ENCODE measurements at places on chromosomes 2 and 18. TPM values are rescaled to one million over a fixed set of nuclear protein-coding genes. Genes with fewer than 3 reads are reported as not detected.

DNA sequence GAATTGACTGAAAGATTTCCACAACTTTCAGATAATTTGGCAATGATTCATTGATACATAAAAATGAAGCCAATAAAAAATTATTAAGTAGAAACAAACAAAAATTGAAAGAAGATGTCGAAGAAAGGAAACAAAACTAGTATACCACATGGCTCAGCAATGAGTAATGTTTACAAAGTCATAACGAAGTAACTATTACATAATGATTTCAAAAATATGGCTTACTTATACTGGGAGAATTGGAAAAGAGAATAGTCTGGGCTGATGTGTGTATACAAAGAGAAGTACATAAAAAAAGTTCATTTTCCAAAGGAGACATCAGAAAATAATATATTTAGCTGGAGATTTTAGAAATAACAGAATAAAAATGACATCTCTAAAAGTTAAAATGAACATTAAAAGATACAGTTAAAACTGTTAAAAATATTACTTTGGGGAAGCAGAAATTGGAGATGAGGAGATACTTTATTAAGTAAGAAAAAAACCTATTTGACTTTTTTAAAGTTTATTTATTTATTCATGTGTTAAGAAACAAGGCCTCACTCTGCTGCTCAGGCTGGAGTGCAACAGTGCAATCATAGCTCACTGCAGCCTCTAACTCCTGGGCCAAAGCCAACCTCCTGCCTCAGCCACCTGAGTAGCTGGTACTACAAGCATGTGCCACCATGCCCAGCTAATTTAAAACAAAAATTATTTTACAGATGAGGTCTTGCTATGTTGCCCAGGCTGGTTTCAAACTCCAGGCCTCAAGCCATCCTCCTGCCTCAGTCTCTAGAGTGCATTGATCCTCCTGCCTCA is 409.7 kb upstream of the PIK3C3 start:
- no peaks in the 10 kb centered on the region for H3K4me1 ChIP-seq
- H3K36me3 ChIP-seq = no peaks in the 10 kb centered on the region
- H3K4me3 ChIP-seq = no peak overlapping the region
- no peak overlapping the region for H3K27ac ChIP-seq
- no peak for DNase-seq

DNA sequence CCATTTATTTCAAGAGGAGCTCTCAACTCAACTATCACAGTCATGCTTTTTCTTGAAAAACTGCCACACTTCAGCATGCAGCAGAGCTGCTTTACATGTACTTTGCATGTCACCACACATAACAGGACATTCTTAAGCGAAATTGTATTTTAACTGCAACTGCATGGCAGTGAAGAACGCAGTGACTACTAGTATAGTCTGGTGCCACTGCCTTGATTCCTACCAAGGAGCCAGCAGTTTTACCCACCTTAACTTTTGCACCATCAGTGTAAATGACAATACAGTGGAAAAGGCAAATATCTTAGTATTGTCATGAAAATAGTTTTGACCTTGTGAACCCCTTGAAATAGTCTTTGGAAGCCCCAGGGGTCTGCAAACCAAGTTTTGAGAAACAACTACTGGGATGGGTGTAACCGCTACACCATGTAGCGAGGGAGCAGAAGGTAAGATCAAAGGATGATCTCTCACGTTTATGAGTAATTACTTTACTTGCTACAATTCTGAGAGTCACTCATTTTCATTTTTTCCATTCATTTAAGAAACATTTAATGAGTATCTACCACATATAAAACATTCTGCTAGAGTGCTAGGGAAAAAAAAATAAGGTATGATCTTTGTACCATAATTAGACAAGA is 32.3 kb upstream of the MPP4 start:
- no peaks in the 10 kb centered on the region for H3K27me3 ChIP-seq
- H3K27ac ChIP-seq = no peak overlapping the region
- H3K36me3 ChIP-seq = peaks cover 7% of the 10 kb centered on the region
- DNase-seq = no peak
- H3K4me1 ChIP-seq = peaks cover 6% of the 10 kb centered on the region

DNA sequence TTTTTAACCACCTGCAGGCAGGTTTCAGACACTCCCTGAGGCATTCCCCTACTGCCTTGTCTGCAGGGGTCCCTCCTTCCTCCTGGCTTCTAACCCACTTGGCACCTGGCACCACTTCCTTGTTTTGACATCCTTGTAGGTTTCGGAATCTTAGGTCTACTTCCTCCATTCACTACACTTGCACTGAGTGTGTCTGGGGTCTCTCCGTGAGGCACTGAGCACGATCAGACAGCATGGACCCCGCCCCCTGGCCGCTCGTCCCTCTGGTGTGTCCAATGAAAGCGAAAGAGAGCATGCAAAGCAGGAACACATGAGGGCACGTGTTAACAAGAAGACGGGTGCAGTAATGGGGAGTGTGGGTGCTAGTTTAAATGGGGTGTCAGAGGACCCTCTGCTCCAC is 63.8 kb downstream of the HAUS1 start:
- peaks cover 2% of the 10 kb centered on the region for H3K27me3 ChIP-seq
- peaks cover 3% of the 10 kb centered on the region for H3K36me3 ChIP-seq
- H3K4me3 ChIP-seq = peak overlapping the region; percentile 69
- peak overlapping the region; percentile 87 for H3K27ac ChIP-seq

DNA sequence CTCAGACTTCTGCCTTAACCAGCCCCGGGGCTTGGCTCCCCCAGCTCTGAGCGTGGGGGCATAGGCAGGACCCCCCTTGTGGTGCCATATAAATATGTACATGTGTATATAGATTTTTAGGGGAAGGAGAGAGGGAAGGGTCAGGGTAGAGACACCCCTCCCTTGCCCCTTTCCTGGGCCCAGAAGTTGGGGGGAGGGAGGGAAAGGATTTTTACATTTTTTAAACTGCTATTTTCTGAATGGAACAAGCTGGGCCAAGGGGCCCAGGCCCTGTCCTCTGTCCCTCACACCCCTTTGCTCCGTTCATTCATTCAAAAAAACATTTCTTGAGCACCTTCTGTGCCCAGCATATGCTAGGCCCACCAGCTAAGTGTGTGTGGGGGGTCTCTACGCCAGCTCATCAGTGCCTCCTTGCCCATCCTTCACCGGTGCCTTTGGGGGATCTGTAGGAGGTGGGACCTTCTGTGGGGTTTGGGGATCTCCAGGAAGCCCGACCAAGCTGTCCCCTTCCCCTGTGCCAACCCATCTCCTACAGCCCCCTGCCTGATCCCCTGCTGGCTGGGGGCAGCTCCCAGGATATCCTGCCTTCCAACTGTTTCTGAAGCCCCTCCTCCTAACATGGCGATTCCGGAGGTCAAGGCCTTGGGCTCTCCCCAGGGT is 5.5 kb downstream of the CTDSP1 start:
- peak overlapping the region; percentile 81 for H3K4me3 ChIP-seq
- no peaks in the 10 kb centered on the region for H3K27me3 ChIP-seq
- H3K36me3 ChIP-seq = peaks cover 13% of the 10 kb centered on the region
- DNase-seq = no peak
- H3K4me1 ChIP-seq = peaks cover 29% of the 10 kb centered on the region
- peak overlapping the region; percentile 74 for H3K27ac ChIP-seq

DNA sequence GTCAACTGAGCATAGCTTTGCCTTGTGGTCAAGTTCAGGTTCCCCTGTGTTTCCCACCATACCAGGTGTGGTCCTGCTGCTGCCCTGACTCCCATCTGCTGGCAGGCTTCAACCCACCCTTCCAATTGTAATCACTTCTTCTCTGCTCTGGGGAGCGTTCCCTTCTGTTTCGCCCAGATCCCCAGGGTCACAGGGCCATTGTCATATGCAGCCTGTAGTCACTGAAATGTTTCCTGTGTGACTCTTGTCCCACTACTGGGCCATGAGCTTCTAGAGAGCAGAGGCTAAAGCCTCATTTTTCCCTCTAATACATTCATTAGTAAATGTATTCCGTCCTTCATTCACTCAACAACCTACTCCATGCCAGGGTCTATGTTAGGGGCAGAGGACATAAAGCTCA is 75.0 kb upstream of the LAPTM4A start:
- H3K27me3 ChIP-seq = peaks cover 2% of the 10 kb centered on the region
- no peaks in the 10 kb centered on the region for H3K4me1 ChIP-seq
- no peak overlapping the region for H3K27ac ChIP-seq
- no peak for DNase-seq

DNA sequence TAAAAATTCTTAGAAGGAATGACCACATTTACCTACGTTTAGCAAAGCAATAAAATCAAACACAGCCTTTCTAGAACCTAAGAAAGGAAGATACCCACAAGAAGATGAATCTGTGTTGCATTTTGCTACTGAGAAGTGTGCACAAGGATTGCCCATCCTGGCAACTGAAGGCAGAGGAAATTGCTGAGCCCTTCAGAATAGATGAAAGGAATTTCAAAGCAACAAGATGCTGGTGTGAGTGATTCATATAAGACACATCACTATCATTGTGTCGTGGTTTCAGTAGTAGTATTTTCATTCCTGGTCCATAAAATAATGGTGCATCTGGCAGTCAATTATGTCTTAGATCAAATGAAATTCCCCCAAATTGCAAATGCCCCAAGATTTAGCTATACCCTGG is 48.4 kb upstream of the ANKRD44 start:
- peaks cover 26% of the 10 kb centered on the region for H3K4me1 ChIP-seq
- H3K4me3 ChIP-seq = no peak overlapping the region
- no peaks in the 10 kb centered on the region for H3K36me3 ChIP-seq
- H3K27me3 ChIP-seq = no peaks in the 10 kb centered on the region
- no peak overlapping the region for H3K27ac ChIP-seq

DNA sequence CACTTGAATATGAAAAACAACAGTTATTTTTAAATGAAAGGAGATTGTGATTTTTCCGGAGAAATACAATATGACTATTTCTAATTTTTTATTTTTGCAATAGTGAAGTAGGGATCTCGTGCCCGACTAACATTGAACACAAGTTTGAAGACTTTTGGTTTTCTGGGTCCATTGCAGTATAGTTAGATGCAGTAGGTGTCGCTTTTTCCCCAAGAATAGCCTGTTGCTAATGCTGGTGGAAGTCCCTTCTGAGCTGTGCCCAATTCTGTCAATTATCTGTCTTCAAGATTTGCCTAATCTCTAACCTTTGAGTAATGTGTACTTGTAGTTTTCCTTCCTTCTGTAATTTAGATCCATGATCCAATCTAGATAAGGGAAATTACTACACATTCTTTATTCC is 36.5 kb downstream of the SEMA4F start:
- peaks cover 13% of the 10 kb centered on the region for H3K27me3 ChIP-seq
- H3K27ac ChIP-seq = no peak overlapping the region
- H3K36me3 ChIP-seq = no peaks in the 10 kb centered on the region
- no peak overlapping the region for H3K4me3 ChIP-seq
- H3K4me1 ChIP-seq = no peaks in the 10 kb centered on the region
- DNase-seq = no peak

GRCh38 chr2:102848366-102848839 is 86.6 kb downstream of the TMEM182 start:
- no peak overlapping the region for H3K4me3 ChIP-seq
- H3K36me3 ChIP-seq = no peaks in the 10 kb centered on the region
- H3K27ac ChIP-seq = no peak overlapping the region
- H3K4me1 ChIP-seq = no peaks in the 10 kb centered on the region

- no peak for DNase-seq
- no peaks in the 10 kb centered on the region for H3K36me3 ChIP-seq
- H3K27me3 ChIP-seq = no peaks in the 10 kb centered on the region
- H3K4me1 ChIP-seq = peaks cover 29% of the 10 kb centered on the region
- peak overlapping the region; percentile 81 for H3K27ac ChIP-seq
Measured at GRCh38 chr2:39948016-39948719, 169.1 kb upstream of the THUMPD2 start.

DNA sequence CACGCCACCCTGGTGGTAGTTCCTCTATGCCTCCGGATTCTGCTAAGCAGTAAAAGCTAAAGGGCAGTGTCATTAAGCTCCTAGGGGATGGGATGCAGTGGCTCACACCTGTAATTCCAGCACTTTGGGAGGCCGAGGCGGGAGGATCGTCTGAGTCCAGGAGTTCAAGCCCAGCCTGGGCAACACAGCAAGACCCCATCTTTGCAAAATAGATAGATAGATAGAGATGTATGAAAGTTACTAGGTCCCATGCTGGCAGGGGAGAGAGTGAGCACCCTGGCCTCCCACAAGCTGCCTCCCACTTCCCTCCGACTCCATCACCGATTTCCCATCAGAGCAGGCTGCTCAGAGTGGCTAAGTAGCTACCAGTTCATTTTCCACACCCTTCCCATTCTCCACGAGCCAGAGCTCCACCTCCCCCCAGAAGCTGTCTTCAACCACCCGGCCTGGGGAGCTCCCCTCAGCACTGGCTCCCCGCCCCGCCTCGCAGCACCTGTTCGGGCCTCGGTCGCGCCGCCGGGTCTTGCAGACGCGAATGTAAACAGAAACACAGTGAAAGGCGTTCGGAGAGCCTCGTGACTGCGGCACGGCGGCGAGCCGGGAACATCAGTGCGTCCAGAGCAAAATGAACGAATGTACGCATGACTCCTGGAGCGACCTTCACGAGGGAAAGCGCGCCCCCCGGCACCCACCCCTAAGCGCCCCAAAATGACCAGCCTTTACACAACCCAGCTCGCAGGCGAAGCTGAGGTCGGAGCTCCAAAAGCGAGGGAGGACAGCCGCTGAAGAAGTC is 598 bp upstream of the CEP68 start:
- H3K4me1 ChIP-seq = peaks cover 48% of the 10 kb centered on the region
- H3K36me3 ChIP-seq = no peaks in the 10 kb centered on the region
- peaks cover 8% of the 10 kb centered on the region for H3K27me3 ChIP-seq
- peak overlapping the region; percentile 94 for H3K4me3 ChIP-seq
- peak overlapping the region; percentile 83 for H3K27ac ChIP-seq

DNA sequence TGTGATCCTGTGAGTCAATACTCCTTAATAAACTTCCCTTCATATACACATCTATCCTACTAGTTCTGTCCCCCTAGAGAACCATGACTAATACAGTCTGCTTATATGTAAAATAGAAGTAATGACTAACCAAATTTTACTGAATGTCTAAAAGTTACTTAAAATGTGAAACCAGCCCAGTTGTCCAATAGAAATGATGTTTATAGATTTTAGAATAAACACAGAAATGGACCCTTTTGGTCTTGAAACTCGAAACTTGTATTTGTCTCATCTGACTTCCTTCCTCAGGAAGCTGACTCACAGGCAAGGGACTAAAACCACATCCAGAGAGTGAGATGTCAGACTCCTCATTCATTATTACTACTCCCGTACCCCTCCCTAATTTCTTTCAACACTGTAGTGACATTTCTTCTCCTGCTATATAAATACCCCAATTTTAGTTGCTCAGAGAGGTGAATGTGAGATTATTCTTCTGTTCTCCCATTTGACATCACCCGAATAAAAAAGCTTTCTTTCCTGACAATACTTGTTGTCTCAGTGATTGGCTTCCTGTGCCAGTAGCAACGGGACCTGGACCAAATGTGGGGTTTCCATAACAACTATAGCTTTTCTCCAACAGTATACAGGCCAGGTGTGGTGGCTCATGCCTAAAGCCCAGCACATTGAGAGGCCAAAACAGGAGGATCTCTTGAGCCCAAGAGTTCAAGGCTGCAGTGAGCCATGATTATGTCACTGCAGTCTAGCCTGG is 486.0 kb downstream of the ERBB4 start:
- no peaks in the 10 kb centered on the region for H3K36me3 ChIP-seq
- H3K27ac ChIP-seq = no peak overlapping the region
- peaks cover 16% of the 10 kb centered on the region for H3K4me1 ChIP-seq
- H3K4me3 ChIP-seq = no peak overlapping the region
- H3K27me3 ChIP-seq = no peaks in the 10 kb centered on the region

GRCh38 chr2:209424199-209424701 is 403 bp downstream of the MAP2 start:
- no peaks in the 10 kb centered on the region for H3K36me3 ChIP-seq
- DNase-seq = no peak
- H3K27me3 ChIP-seq = peaks cover 20% of the 10 kb centered on the region
- peaks cover 14% of the 10 kb centered on the region for H3K4me1 ChIP-seq
- H3K27ac ChIP-seq = no peak overlapping the region
- H3K4me3 ChIP-seq = peak overlapping the region; percentile 76

The SCG2 gene
- not detected for total RNA-seq

The HSBP1L1 gene
- 10.0 TPM for total RNA-seq

The CCDC74A gene
- 1.6 TPM for total RNA-seq

The DPP4 gene
- 99.9 TPM for total RNA-seq

The TNS1 gene
- 0.41 TPM for total RNA-seq

The KCNIP3 gene
- not detected for total RNA-seq

Measured in activated T-helper 1 cell treated with anti-CD3 and anti-CD28 coated beads, Interleukin-12 subunit alpha, Interleukin-12 subunit beta, Interleukin-2, Interleukin-4 antibody, amounts not matched to agents 30 ng/mL and 10 ng/mL and 1 ng/mL, durations not matched to agents 14 hours and 24 hours and 36 hours (primary cell).